GM18507 (cell line): ENCODE measurements at places on chromosomes 4 and X.

DNA sequence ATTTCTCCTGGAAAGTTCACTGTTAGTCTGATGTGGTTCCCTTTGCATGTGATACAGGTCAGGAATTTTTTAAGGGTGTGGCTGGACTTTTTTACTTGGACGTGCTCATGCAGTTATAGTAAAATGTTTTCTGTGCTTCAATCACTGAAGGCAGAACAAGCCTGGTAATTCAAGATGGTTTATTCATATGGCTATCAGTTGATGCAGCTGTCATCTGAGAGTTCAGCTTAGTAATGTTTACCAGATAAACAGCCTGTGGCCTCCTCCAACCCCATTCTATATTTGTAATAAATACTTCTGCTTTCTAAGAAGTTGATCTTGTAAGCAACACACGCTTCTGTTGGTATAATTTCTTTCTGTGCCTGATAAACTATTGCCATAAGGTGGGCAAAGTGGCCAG is 2105.9 kb downstream of the ARAP2 start:
- DNase-seq = no peak

DNA sequence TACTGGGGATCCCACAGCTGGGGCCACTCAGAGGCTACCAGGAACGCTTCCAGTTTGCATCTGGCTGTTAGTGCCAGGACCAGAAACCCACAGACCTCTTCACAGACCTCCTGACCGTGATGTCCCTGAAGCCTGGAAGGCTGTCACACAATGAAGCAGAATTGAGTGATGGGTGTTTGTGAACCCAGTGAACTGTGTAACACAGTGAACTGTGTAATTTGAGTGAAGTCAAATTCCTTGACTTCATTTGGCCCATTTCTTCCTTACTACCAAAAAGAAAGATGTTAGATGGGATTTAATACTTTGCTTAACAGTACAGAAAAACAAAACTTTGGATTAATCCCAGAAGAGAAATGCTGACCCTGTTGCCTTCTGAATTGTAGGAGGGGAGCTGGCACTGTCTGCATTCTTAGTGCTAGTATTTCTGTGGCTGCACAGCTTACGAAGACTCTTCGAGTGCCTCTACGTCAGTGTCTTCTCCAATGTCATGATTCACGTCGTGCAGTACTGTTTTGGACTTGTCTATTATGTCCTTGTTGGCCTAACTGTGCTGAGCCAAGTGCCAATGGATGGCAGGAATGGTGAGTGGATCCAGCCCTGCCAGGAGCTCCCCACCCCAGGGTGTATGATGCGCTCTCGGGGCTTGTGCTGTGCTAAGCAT is 17.8 kb downstream of the SRD5A3 start:
- DNase-seq = no peak

DNA sequence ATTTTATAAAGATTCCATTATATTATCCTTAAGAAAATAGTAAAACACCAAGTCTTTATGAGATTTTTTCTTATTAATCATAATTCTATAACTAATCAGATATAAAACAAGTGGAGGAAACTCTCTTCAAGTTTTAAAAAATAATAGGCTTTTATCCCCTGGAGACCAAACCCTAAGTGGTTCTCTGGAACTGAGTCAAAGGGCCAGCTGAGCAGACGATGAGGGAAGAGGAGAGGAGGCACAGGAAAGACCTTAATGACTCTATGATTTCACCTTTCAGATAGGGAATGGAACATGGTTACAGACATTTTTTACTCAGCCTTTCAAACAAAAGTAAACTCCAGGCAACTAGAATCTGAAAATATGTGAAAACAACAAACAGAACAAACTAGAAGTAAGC is 201.8 kb downstream of the SLC39A8 start:
- no peak for DNase-seq

GRCh38 chr4:158850371-158850770 is 81.5 kb downstream of the FNIP2 start:
- no peak for DNase-seq
